ENCODE measurements at places on chromosomes 13 and 19.

DNA sequence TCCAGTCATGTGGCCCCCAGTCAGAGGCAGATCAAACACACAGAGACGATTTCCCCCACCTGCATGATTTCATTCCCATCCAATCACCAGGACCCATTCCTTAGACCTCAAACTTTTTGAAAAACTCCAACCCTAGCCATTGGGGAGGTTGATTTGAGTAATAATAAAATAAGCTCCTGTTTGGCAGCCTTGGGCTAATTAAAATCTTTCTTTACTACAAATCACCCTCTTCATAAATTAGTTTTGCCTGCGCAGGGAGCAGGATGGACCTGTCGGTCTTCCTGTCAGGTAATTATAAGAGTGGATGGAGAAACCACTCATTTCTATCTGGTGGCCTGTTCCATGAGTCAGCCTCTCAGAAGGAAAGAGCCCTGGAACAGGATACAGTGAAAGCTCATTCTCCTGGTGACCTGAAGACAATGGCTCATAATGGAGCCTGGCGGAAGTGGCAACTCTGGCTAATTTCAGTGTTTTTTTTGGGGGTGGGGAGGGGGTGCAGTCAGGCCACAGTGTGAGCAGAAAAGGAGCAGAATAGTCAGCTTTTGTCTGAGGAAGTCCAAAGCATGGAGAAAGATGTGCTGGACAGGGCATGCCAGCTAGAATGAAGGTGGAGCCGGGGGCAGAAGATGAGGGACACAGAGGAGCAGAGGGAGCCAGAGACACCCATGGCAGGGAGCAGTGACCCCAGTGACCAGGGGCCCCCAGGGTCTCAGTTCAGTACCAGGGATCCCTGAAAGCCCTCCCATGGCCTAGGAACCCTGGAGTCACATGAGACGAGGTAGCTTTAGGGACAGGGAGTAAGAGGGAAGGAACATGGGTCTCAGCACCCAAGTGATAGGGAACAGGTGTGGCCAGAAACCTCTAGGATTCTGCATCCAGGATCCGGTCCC is 31.8 kb upstream of the PSG9 start:
- no peak for DNase-seq

- DNase-seq = no peak
These were observed 14.6 kb downstream of the LNX2 start for GRCh38 chr13:27605610-27606200.

DNA sequence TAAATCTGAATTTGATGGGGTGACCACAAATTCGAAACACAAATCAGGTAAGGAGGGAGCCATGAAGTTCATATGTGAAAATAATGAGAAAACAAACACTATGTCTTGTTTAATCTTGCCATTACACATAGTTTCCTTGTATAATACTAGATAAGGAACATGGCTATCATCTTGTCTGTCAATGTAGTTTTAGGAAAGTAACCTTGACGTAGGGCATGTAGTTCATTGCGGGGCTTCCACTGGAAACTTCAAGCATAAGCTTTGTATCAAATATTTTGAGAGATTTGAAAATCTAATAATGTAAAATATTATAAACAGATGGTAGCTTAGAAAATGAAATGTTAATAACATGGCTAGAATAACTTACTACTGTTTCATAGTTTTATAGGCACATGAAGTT is 8.8 kb downstream of the BIVM start:
- DNase-seq = no peak

GRCh38 chr19:12871681-12872080 is 9.6 kb downstream of the DNASE2 start:
- no peak for DNase-seq

- DNase-seq = no peak
These were observed 490.8 kb downstream of the FOXO1 start for GRCh38 chr13:40175639-40176038.

GRCh38 chr19:53389978-53390377 is 5.0 kb upstream of the ZNF765 start:
- DNase-seq = no peak

DNA sequence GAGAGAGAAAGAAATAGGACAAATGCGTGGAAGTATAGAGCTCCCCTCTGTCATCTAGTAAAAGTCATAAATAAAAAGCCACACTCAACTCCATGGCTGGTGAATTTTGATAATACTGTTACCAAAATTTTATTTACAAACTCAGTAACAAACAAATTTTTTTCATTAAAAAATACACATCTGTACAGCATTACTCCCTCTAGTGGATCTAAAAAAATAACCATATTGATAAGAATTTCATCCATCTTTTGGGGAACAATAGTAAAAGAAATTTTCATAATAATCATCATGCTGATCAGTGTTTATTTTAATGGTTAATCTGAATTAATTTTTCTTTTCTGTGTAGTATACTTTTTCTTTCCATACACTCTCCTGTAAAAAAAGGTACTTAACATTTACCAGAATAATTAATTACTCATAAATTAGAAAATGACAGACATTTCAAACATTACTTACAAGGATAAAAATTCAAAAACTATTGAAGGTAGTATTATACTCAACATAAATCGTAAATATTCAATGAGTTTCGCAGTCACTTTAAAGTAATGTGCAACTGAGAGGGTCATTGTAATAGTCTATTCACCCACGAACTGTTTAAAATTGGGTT is 173.5 kb upstream of the LSM14A start:
- DNase-seq = peak; percentile 25

DNA sequence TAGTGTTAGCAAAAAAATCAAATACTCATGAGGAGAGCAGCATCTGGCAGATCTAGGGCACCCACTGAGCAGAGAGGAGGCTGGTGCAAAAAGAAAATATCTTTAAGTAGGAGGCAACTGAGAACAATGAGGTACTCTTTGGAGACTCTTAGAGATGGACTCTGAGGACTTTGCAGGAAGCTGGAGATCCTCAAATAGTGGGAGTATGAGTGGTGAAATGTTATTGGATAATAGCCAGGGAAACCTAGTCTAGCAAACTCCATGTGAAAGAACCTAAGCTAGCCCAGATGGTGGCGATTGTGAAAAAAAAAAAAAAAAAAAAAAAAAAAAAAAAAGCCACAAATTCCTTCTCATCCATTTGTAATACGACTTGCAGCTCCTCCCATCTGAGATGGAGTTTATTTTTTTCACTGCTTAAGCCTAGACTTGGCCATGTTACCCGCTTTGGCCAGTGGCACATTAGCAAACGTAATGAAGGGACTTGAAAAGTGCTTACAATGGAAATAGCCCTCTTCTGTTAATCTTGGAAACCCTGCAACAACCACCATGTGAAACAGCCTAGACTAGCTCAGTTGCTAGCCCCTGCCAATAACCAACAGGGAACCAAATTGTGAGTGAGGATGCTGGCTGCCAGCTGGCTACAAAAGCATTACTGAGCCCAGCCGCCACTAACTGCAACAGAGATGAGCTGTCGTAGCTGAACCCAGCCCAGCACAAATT is 476.2 kb downstream of the KLF12 start:
- DNase-seq = no peak

DNA sequence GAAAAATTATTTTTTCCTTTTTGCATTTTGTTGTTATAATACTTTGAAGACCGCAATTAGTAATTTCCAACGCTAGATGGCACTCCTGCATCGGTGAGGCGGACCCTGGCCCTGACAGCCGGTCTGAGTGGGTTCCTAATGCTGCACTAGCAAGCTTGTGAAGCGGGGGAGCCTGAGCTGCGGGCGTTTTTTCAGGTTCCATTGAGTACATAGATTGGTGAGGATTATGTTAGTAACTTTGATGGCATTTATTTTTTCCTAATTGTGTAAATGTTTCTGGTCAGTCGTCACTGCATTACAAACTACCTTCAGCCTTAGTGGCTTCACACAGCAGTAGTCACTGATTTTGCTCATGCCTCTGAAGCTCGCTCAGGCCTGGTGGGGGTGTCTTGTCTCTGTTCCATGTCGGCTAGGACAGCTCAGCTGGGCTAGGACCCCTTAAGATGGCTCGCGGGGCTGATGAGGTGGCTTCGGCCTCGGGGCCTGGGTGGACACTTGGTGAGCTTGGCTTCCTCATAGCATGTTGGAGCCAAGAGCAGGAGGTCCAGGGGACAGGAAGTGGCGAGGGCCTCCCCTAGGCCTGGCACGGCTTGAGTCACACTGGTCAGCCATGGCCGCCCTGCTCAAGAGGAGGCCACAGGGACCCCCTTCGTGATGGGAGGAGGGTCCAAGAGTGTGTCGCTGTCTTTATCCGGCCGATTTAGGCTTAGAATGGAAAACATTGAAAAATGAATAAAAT is 25.0 kb downstream of the ERCC5 start:
- DNase-seq = peak; percentile 67

DNA sequence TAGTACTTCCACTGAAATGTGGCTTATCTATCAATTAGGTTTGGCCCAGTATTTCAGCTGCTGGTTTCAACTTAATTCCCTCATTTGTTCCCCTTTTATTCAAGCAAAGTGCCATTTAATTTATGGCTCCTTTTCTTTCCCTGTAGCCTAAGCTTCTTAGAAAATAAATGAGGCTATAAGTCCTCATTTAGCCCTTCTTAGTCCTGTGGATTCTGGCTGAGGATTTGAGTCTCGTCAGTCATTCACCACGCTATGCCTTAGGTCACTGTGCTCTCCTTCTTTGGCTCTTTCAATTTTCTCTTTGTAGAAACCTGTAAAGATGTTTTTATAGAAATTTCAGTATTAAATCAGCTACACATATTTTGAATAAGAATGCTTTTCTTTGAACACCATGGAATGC is 579.1 kb downstream of the GPC6 start:
- no peak for DNase-seq

GRCh38 chr19:43638995-43639518 is 593 bp downstream of the CADM4 start:
- no peak for DNase-seq

Data from SK-MEL-5 (cell line).